ENCODE measurements at places on chromosomes 13 and 19.

- DNase-seq = no peak
These were observed 401.2 kb downstream of the IRS2 start for GRCh38 chr13:109385242-109385560.

- no peak for DNase-seq
These were observed 31.0 kb downstream of the C2CD4C start for GRCh38 chr19:377801-378581.

GRCh38 chr13:113820813-113821651, 42.8 kb downstream of the GAS6 start:
- DNase-seq = no peak

GRCh38 chr13:98483601-98484288, 93.2 kb downstream of the STK24 start:
- DNase-seq = no peak

DNA sequence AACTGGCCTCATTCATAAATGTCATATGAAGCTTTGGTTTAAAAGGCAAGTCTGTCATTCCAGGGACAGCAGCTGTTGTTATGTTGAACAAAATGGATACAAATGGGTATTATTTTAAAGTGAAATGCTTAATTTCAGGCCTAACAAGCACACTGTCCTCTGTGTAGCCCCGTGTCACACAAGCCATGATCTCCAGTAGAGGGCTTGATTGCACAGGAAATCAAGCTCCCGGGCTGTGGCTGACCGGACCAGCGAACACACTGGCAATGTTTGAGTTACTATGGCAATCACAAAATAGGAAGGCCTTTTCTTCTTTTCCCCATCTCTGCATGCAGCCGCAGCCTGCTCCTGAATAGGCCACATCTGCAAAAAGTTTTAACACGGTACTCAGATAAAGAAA, 64.0 kb upstream of the GSX1 start:
- no peak for DNase-seq

- DNase-seq = no peak
These were observed 1.6 kb upstream of the RGL3 start for GRCh38 chr19:11420429-11421370.

DNA sequence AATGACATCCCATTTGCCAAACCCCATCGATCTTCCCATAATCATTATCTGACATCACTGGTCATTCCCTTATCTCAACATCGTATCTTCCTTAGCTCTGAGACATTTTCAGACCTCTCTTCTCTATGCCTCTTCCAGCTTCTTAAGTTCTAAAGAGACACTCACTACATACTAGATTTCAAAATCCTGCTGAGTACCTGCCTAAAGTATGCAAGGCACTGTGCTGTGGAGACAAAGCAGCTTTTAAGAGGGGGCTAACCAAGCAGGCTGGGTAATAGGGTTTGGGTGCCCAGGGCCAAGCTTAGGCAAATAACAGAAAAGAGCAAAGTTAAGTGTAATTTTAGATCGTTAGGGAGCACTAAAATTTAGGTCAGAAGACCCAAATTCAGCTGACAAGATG, 3.4 kb upstream of the POMP start:
- no peak for DNase-seq

- DNase-seq = no peak
These were observed 130.1 kb downstream of the KLF12 start for GRCh38 chr13:74004109-74004508.

- no peak for DNase-seq
These were observed 6.4 kb downstream of the ISYNA1 start for GRCh38 chr19:18431351-18432197.

DNA sequence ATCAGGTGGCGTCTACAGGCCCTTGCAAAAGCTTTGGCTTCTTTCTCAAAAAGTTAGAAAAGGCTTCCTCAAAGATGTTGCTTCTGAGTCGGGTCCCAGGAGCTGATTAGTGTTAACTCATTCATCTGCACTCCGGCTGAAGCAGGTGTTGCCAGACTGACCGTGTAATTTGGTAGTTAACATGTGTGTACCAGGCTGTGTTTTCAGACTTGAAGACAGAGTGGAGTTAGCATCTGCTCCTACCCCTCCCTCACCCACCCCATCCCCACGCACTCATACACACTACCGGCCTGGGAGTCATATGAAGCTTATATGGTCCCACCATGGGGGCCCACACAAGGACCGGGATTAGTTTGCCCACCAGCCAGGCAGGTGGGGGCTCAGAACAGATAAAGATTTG, 111.5 kb downstream of the DNAJC15 start:
- DNase-seq = no peak

DNA sequence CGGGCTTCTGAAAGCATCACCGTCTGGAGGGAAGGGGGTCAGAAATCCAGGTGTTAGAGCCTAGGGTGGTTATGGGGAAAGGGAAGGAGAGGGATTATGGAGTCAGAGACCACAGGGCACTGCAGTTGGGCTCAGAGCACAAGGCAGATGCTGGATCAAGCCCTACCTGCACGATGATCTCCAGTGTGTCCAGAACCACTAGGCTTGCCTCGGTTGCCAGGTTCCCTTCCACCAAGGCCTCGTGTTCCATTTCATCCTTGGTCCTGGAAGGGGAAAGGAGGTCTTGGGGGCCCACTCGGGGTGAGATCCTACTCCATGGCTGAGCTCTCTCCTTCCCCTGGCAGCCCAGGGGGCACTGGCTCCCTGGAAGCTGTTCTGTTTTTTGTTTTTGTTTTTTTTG, 17.0 kb upstream of the KANK2 start:
- DNase-seq = no peak

DNA sequence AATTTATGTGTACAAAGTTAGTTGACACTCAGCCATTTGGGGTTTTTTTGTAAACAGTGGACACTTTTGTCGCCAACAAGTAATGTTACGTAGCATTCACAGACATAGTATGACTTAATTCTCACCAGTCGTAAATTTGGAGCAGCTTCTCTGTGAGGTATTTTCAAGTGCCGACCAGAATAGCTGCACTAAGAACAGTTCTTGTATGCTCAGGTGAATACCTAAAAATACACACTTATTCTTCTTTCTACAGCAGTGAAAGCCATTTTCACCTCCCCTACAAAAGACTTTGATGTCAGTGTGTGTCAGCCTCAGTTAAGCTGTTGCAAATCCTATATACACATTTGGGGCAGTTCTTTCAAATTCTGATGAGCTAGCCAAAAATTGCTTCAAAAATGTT, 206.5 kb downstream of the ENOX1 start:
- no peak for DNase-seq

GRCh38 chr19:13028027-13028426, 32.8 kb downstream of the NFIX start:
- DNase-seq = no peak

GRCh38 chr13:22178878-22179277, 508.0 kb downstream of the FGF9 start:
- DNase-seq = no peak

DNA sequence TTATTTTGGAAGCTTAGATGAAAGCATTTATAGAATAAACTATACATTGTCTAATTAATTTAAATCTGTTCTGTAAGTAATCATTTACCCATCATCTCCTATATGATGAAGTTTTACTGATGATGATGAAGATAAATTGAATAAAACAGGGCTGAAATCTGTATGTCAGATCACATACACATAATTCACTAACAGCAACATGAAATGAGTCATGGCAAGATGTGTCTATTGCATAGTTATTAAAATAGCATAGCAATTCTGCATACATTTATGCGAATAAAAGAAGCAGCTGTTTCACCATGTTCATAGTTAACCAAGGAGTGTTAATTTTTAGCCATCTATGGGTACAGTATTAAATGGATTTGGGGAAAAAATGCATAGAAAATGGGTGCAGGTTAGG, 424.9 kb downstream of the LIG4 start:
- DNase-seq = no peak

GRCh38 chr19:35027851-35028599, 2.2 kb upstream of the SCN1B start:
- no peak for DNase-seq

DNA sequence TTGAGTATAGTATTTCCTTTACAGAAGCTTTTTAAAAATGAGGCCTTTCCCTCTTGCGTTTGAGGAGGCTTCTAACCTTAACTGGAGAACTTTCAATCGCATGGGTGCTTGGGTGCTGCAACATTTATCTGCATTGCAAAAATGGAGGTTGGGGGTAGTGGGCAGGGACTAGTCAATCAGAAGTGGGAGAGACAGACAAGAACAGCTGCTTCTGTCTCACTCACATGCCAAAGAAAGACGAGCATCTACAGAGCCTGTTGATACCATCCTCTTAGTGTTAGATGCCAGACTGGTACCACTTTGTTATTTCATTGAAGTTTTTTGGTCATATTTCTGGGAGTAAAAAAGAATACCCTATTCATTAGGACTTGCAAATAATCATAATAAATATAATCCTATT, 1292.2 kb downstream of the UQCRFS1 start:
- DNase-seq = no peak

GRCh38 chr19:2949939-2950285, 5.1 kb upstream of the ZNF77 start:
- DNase-seq = no peak

- DNase-seq = no peak
These were observed 17.1 kb downstream of the DNASE2 start for GRCh38 chr19:12864143-12864542.

DNA sequence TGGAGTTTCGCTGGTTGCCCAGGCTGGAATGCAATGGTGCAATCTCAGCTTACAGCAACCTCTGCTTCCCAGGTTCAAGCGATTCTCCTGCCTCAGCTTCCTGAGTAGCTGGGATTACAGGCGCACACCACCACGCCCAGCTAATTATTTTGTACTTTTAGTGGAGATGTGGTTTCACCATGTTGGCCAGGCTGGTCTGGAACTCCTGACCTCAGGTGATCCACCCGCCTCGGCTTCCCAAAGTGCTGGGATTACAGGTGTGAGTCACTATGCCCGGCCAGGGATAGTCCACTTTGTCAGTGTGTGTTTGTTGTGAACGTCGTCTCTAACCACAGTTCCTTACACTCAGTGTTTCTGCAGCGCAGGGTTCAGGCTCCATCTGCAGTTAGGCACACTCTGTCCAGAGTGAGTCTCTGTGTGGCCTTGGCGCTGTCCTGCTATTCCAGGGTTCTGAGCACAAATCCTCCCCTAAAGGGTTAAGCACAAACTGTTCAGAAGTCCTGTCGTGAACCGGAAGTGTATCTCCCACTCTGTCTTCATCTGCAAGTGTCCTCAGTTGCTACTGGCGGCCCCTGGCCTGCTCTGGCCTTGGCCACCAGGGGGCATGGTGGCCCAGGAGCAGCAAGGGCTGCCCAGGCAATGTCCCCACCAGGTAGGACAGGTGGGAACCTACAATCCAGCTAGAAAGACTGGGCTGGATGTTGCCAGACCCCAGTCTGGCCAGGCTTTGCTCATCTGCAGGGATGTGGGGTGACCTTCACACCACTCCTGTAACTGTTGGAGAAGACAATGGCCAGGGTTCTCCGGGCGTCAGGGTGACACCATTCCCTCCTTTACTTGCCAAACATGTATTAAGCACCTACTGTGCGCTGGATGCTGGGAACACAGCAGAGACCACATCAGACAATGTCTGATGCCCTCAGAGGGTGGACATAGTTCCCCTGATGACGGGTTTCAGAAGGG, 38.8 kb upstream of the GATAD2A start:
- DNase-seq = peak; percentile 73

GRCh38 chr19:48274173-48274572, 4.3 kb downstream of the ZNF114 start:
- no peak for DNase-seq

DNA sequence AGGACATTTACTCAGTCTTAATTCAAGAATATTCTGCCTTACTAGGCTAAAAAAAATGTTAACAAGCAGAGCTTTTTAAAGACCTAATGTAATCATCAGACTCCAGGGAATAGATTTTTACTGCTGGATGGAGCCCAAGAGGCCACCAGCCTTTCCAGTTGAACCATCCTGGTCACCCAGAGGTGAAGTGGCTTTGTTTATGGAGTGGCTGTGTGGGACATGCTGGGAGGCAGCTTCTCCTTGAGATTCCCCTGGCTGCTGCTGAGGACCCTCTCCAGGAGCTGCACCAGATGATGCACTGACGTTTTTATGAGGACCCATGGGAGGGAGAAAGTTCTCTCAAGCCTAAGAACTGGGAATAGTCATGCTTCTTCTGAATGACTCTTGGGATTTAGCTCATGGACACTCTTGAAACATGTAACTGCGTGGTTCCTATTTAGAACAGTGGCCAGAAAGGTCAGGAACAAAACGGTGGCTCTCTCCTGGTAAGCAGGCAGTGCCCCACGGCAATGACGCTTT, 205.9 kb upstream of the MIR17HG start:
- no peak for DNase-seq

GRCh38 chr19:27672309-27673047, 1540.5 kb downstream of the UQCRFS1 start:
- DNase-seq = no peak

- DNase-seq = peak; percentile 39
These were observed 1.5 kb upstream of the ELOF1 start for GRCh38 chr19:11560404-11561051.

DNA sequence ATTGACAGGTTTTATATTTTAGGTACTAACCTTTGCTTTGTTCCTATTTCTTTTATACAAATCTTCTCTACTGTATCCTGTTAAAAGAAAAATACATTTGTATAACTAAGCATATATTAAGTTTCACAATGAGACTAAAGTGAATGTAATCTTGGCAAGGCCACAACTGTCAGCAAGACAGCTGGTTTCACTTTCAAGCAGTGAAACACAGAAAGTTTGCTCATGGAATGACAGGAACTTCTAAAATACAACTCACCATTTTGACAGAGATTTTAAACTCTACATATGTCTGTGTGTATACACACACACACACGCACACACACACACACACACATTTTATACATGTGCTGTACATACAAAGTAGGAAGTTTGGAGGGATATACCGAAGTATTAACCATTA, 53.3 kb downstream of the PARP4 start:
- no peak for DNase-seq

DNA sequence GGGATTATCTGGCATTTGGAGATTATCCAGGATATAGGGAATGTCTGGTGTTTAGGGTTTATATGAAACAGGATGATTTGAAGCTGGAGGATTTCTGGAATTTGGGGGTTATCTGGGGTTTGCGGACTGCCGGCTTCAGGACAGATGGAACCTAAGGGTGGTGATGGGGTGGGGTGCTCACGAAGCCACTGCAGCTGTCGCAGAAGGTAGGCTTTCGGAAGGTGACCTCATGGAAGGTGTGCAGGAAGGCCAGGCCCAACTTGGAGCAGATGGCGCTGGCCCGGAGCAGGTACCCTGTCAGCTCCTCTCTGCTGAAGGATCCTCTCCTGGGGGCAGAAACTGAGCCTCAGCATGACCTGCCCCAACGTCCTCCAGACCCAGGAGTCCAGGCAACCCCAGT, 9.6 kb downstream of the FAM98C start:
- no peak for DNase-seq

GRCh38 chr13:29933401-29933800, 83.0 kb upstream of the UBL3 start:
- no peak for DNase-seq

GRCh38 chr13:98913741-98914140, 64.1 kb downstream of the DOCK9 start:
- DNase-seq = no peak

- DNase-seq = no peak
These were observed 33.9 kb upstream of the MIR17HG start for GRCh38 chr13:91313581-91313980.

Data from stimulated activated CD4-positive, alpha-beta T cell treated with anti-CD3 and anti-CD28 coated beads, Interleukin-2, amount 100 ng/mL, for 24 hours (primary cell).